ENCODE measurements at places on chromosomes 11 and 22. TPM values are rescaled to one million over a fixed set of nuclear protein-coding genes. Genes with fewer than 3 reads are reported as not detected.

The CELSR1 gene
- total RNA-seq = 2.9 TPM

The HPX gene
- not detected for total RNA-seq

The ANO1 gene
- 0.86 TPM for total RNA-seq

The XKR3 gene
- not detected for total RNA-seq

The LMO2 gene
- total RNA-seq = 6.0 TPM

The MRGPRE gene
- not detected for total RNA-seq

The CBLIF gene
- total RNA-seq = not detected

The PRPF19 gene
- 91.2 TPM for total RNA-seq

The MS4A4A gene
- not detected for total RNA-seq

The COMT gene
- total RNA-seq = 166 TPM

The OR4C6 gene
- not detected for total RNA-seq

DNA sequence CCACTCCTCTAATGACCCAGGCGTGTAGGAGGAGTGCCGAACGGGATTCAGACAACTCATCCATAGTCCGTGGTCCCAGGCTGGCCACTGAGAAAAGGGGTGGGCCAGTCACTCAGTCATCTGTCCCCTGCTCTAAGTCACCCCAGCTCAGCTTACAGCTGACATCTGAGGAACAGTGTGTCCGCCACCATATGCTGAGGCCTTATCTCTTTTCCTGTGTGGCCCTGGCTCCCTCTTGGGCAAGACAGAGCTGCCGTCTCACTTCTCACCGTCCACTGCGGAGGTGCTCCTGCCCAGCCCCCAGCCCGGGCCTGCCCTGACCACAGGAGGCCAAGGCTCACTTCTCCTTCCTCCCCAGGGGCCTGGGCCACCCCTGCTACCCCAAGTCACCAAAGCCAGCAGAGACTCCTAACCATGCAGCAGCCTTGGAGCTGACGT is 6.8 kb downstream of the CCDC86 start:
- DNase-seq = no peak

- no peak for DNase-seq
These were observed 907 bp downstream of the MCHR1 start for GRCh38 chr22:40679964-40680818.

GRCh38 chr22:30878516-30879414 is 89.8 kb downstream of the MORC2 start:
- DNase-seq = no peak

DNA sequence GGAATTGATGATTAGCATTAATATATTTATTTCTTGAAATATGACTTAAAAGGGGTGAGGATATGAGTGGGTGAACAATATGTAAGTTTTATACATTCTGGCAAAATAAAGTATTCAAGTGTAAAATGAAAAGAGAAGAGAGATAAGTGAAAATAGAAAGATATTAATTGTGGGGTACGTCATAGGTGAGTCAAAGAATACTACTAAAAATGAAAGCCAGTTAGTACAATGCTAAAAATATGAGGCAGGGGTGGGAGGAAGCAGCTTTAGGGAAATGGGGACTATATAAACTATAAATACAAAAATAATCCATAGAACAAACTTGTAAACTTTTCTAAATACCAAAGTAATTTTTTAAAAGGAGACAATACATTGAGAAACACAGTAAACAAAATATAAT is 661.4 kb downstream of the CNTN5 start:
- DNase-seq = no peak

DNA sequence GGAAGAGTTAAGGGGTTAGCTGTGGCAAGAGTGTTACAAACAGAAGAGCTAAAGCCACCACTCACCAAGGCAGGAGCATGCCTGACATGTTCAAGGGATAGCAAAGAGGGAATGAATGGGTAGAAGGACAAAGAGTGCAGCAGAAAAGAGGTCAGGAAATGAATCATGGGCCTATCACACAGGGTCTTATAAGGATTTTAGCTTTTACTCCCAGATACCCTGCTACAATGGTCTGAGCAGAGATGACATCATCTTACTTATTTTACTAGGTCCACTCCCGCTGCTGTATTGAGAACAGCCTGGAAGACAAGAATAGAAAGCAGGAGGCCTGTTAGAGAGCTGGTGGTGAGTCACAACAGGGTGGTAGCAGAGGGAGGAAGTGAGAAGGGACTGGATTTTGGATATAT is 9.8 kb downstream of the TRAF6 start:
- DNase-seq = peak; percentile 88

DNA sequence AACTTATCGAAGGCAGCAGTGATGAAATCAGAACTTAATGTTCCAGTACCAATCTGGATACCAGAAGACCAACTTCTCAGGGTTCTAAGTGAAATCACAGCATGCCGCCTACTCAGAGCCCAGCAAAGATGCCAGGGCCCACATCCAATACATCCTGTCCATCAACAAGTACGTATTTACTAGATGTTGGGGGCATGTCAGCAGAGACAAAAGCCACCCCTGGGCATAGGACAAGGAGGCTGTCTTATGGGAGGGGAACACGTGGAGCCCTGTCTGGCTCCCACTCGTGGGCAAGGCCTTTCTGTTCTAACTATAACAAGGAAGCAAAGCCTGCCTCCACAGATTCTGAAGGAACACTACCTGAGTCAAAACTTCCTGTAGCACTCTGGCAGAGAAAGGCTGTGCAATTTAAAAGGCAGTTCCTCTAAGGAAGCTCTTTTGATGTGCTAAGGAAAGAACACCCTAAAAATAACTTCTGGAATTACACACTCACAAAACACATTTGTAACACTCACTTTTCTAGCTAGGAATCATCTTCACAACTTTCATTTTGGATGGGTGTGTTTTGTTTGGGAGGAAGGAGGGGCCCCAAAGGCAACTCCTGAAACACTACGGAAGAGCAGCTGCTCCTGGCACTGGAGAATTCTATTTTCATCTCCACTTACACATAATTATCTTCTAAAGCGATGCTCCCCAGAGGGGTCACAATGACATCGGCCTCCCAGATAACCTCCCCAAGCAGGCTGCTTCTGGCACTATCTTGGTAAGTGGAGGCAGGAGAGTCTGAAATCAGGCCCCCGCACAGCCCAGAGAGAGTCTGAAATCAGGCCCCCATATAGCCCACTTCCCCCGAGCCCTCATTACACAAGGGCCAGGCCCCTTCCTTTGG is 14.2 kb downstream of the SMCO4 start:
- no peak for DNase-seq

- peak; percentile 56 for DNase-seq
These were observed 36.1 kb downstream of the AMBRA1 start for GRCh38 chr11:46557684-46558151.

DNA sequence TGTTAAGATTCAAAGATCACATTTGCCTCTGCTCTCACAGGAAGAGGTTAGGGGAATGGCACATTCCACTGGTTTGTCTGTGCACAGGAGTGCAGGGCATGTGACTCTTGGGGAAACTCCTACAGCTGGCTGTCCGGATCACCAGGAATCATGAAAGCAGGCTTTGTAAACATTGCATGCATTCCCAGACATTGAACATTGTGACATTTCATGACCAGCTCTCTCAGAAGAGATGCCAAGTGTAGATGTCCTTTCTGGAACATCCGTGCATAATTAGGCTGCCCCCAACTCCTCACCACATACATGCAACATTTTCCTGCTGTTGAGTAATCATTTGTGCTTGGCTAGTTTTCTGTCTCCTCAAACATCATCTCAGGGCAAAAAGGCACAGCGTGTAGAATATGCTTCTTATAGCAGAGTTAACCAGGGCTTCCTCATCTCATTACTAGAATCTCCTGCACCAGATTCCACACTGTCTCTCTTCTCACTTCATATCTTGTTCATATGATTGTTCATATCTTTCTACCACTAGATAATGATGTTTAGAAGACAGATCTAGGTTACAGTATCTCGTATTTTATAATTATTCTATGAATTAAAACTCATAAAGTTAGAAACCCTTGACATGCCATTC is 694.7 kb downstream of the NTM start:
- peak; percentile 96 for DNase-seq

- peak; percentile 58 for DNase-seq
These were observed 62.5 kb downstream of the FEZ1 start for GRCh38 chr11:125433454-125434121.

DNA sequence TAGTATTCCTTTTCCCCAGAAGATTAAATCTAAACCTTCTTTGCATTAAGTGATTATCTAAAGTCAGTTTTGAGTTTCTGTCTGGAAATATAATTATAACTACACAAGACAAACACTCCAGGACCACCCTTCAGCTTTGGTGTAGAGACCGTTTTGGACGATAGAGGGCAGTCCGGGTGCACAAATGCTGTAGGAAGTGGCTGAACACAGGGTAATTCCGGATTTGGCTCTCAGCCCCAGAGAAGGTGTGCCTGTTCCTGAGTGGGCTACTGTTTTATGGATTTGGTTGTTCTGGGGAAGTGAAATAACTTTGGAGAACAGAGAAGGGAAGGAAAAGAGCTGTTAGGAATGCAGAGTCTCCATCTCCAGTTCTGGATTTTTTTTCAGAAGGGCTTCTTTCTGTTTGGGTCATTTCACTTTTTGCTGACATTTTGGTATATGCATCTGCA is 14.8 kb downstream of the EXT2 start:
- DNase-seq = peak; percentile 55

- DNase-seq = no peak
These were observed 41.8 kb upstream of the SPON1 start for GRCh38 chr11:13920756-13921155.

DNA sequence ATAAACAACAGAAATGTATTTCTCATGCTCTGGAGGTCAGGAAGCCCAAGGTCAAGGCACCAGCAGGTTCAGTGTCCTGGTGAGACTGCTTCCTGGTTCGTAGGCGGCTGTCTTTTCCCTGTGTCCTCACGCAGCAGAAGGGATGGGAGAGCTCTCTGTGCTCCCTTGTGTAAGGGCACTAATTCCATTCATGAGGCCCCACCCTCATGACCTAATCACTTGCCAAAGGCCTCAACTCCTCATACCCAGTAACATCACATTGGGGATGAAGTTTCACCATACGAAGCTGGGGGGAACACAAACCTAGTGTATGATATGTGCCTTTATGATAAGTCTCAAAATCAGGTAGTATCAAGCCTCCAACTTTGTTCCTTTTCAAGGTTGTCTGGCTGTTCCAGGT is 38.6 kb upstream of the PANX2 start:
- DNase-seq = no peak

- DNase-seq = peak; percentile 68
These were observed 17.3 kb upstream of the SLC29A2 start for GRCh38 chr11:66388780-66389386.

DNA sequence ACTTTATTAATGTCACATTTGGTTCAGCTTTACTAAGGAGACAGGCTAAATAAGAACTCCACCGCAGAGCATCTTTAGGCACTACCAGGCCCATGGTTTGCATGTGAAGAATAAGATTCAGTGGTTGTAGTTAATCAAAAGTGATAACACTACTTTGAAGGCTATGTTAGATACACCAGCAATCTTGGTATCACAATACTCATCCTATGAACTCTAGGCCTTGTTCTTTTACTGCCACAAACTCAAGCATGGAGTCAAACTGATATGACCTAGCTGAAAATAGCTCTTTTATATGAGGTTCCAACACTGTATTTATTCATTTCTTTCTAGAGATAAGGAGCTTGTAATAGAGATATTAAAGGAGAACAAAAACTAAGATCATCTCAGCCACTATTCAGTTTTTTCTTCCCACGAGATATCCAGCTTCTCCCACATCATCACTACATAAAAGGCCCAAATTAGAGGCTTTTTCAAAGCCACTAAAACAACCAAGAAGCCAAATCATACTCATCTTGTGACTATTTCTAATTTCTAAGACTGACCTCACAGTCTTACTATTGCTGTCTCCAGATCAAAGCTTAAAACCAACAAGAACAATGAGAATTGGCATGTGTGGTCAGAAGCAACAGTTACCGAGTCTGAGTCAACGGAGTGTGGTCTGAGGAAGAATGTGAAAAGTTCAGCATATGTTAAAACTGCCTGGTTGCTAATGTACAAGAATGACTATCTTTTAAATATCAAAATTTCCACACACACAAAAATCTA is 25.1 kb upstream of the GUCY1A2 start:
- DNase-seq = peak; percentile 90

DNA sequence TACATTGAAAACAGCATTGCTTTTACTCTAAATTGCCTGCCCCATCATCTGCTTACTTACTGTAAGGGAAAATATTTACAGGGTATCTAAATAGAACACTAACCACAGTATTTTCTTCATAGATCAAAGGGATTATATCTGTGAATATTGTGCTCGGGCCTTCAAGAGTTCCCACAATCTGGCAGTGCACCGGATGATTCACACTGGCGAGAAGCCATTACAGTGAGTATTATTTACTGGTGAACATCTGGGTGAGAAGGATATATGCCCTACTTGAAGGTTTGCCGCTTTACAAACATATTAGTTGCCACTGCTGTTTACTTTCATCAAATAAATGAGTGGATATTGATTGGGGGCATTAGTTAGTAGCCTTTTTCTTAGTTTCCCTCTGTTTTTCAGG is 5.9 kb upstream of the CNTF start:
- DNase-seq = peak; percentile 72

- DNase-seq = no peak
These were observed 10.4 kb upstream of the MALAT1 start for GRCh38 chr11:65488273-65489034.

DNA sequence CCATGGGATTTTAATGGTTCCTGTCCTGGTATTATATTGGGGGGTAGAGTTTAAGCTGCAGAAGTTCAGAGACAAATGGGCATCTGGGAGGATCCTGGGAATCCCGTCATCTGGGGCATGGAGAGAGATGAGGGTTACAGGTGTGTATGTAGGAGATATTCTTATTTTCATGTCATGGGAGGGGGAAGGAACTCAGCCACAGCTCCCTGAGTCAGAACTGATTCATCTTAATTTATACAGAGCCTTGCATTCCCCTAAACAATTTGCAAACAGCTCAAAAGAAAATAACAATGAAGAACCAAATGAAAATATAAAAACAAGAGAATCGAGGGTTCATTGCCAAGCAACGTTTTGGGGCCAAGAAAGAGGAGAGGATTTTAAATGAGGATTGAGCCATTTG is 155.9 kb upstream of the TBCEL start:
- no peak for DNase-seq

DNA sequence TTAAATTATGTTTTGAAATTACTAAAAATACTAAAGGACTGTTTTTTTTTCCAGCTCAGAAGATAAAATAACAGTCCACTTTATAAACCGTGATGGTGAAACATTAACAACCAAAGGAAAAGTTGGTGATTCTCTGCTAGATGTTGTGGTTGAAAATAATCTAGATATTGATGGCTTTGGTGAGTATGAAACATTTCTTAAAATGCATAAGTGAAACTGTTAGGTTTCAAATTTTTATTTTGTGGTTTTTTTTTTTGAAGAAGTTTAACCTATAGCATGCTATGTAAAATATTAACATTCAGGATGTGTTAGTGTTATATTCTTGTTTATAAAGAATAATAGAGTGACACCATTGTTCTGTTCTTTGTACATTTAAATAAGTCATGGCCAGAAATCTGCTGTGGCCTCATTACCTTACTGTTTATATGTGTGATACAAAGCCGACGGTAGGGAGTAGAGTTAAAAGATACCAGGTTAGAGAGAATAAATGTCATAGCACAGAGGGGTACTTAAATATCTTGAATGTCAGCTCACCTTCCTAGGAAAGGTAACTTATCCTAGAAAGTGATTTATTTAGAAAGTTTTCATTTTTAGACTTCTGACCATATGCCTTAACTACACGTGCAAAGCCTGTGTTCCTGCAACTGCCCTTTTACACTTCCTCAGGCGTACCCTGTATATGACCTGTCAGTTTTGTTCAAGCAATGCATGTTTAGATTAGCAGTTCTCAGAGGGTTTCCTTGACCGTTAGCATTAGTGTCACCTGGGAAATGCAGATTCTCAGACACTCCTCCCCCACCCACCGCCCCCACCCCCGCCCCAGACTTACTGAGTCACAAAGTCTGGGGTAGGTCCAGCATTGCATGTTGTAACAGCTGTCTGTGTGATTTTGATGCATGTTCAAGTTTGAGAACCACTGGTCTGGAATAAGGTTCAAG is 6.3 kb downstream of the FDX1 start:
- no peak for DNase-seq
